NCI-H524 treated with DMSO at 0.1 percent for 48 hours (cell line): ENCODE measurements at places on chromosomes 5 and 9.

DNA sequence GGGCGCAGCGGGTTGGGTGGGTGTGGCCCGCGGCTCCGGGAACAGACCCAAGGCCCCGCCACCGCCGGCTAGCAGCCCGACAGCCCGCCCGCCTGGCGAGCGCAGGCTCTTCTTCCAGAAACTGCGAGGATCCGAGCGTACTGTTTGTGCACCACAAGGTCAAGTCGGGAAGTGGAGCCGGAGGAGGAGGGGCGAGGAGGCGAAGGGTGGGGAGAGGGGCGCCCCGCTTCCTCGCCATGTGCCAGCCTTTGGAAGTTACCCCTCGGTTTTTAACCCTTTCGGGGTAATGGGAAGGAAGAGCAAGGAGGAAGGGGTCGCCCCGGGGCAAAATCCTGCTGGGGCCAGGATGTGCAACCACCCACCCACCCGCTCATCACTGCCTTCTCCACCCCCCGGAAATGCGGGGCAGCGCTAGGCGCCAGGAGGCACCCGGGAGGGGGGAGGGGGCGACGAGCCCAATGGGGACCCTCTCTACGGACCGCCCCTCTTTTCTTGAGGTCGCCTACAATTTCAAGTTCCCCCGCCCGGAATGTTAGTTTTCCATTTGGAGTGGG, 1.1 kb upstream of the JADE2 start:
- no peak for DNase-seq

DNA sequence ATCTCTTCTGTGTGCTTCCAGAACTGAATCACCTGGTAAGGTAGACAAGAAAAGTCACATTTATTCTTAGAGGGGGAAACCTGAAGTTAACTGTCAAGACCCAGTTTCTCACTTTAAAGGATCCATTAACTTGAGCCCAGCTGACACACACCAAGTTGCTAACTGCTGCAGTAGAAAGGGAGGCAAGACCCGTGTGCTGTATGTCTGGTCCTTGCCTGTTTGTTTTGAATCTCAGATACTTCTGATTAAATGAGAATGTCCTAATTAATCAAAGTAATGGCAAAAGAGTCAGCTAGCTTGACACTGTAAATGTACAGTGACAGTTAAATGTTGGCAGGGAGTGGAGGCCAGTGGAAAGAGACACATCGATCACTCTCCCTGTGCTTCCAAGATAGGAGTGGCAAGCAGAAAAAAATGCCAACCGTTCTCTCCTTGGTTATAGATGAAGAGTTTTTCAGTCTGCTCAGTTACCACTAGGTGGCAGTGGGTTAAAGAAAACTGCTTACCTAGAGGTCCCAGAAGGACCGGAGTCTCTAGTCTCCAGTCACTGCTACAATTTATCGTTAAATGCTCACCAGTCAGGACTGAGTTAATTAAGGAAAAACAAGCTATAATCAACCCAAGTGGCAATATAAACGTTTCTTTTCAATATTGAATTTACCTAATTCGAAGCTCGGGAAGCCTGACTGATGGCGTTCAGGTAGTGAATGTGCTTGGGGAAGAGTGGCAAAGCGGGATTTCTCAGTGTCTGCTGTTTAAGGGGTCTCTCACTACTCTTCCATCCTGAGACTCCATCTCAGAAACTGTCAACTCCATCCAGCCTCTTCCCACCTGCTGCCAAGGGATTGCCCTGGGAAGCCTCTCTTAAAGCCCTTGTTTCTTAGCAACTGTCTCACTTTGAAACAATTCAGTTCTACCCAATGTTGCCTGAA, 18.4 kb downstream of the LSM11 start:
- no peak for DNase-seq

- no peak for DNase-seq
Measured at GRCh38 chr9:132242621-132243155, 80.8 kb downstream of the NTNG2 start.

- DNase-seq: no peak
Measured at GRCh38 chr9:101635473-101635872, 40.7 kb upstream of the PPP3R2 start.

DNA sequence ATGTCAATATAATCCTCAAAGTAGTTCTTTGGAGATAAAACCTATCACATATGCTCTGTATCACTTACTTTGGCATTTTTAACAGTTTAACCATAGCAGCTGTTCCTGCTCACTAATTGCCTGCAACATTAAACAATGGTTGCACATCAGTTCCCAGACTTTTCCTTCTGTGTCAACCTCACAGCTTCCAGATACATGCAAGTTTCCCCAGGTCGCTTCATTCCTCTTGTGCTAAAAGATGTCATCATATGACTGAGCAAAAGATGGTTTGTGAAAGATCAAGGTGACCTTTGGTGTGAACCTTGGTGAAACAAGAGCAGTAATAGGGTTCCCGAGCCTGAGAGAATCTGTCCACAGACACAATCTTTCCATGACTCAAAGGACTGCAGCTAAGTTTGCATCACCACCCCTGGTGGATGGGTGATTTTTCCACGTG, 500.4 kb upstream of the PAPPA start:
- peak; percentile 51 for DNase-seq

GRCh38 chr5:153168241-153168640, 322.2 kb upstream of the GRIA1 start:
- no peak for DNase-seq

GRCh38 chr5:14663734-14664269, 716 bp upstream of the OTULIN start:
- DNase-seq: no peak

DNA sequence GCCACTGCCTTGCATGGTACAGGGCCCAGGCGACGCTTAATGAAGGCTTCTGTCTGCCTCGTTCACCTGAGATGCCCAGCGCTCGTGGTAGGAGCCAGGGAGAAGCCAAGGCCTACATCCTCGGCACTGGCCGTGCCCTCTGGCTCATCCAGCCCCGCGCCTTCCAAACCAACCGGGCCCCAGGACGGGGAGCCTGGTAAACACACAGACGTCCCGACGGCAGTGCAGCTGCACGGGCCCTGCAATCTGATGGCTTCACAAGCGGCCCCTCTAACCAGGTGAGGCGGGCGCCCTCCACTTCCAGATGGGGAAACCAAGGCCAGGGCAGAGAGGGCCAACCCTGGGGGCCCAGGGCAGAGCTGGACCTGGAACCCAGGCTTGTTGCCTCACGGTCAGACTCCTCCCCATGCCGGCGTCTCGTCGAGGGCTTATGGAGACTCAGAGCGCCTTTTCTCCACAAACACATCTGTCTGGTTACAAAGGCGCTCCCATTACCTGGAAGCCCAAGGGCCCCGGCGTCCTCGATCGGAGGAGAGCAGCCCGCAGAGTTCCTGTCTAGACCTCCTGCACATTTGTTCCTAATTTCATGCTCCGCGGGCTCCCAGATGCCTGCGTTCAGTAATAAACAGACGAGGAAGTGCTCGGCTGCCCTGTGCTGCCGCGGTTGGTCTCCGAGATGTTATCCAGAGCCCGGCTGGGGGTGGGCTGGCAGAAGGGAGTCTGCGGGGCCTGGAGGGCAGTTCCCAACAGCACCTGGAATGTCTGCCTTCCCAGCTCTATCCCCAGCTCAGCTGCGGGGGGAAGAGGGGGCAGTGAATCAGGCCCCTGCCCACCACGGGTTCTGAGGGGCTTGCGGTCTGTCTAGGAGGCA, 23.5 kb downstream of the FAM163B start:
- DNase-seq: no peak

- DNase-seq: no peak
Measured at GRCh38 chr5:88722546-88723073, 160.4 kb downstream of the MEF2C start.
